ENCODE measurements at places on chromosomes 5 and 9. TPM values are rescaled to one million over a fixed set of nuclear protein-coding genes. Genes with fewer than 3 reads are reported as not detected.

DNA sequence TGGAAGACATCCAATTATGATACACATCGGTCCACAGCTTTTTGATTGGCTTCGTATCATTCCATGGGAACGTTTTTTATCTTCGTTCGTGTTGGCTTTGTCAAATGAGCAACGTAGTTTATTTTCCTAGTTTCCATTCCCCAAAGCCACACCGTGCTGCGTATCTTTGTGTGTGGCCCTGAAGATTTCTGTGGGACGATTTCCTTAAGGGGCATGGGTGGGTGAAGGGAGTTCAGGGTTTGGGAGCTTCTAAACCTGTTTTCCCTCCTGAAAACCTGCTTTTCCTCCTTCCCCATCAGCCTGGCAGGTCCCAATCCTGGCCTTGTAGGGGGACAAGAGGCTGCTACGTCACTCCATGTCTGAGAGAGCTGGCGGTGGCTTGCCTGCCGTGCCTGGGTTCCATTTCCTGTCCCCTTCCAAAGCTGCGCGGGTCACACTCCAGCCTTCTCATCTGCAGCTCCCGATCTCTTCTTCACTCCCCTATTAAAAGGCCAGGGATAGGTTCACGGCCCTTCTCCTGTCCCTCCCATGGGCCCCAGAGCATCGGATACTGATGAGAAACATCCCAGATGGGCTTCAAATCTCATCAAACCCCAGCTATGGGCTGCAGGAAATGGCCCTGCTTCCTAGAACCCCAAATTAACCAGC lies 23.5 kb upstream of the ASS1 start:
- DNase-seq, result no peak

GRCh38 chr5:77022511-77023417 lies 7.4 kb upstream of the AGGF1 start:
- DNase-seq, result no peak

GRCh38 chr5:43638546-43638945 lies 35.6 kb downstream of the NNT start:
- no peak for DNase-seq

GRCh38 chr9:122016744-122017143 lies 76.4 kb downstream of the TTLL11 start:
- no peak for DNase-seq

The FAM151B gene
- total RNA-seq, result 2.0 TPM

The LRRC14B gene
- total RNA-seq, result not detected

The SLC6A7 gene
- not detected for total RNA-seq
